ENCODE measurements at places on chromosomes 6 and 20.

DNA sequence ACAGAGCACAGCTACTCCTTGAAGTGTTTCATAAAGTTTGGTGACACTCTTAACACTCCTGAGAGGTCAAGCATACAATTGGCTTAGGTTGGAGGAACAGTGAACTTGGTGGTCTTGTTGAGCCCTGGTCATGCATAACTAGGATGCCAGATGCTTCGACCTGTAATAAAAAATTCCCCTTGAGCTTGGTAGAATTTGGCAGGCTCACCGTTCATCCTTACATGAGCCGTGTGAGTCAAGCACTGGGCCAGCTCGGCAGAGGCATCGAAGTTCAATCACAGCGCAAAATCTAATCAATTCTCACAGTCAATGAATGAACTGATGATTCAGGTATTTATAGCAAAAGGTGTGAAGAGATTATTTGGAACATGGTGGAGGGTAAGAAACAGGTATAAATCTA is 33.7 kb downstream of the CYP24A1 start:
- DNase-seq, result no peak

GRCh38 chr6:44477293-44477894 is 89.9 kb downstream of the CDC5L start:
- DNase-seq, result no peak

DNA sequence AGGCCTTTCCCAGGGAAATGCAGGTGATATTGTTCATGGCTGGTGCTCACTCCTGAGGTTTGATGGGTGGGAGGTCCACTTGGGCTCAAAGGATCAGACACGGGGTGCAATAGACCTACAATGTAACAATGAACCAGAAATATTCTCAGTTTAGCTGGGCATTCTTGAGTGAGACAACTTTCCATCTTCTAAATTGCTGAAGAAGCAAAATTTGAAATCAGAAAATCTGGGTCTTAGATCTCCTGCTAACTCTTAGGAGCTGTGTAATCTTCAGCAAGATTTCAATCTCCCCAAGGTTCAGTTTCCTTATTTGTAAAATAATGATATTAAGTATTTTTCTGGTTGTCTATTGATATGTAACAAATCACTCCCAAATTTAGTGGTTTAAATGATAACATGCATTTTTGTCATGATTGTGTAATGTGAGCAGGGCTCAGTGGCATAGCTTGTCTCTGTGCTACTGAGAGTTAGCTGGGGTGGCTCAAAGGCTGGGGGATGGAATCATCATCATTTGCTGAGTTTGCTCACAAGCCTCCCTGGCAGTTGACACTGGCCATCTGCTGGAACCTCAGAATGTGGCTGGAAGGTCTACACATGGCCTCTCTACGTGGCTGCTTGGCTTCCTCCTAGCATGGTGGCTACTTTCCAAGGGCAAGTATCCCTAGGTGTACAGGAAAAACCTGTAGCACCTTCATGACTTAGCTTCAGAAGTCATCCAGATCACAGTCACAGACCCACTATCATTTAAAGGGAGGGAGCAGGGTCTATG is 98.8 kb downstream of the GRM1 start:
- no peak for DNase-seq

GRCh38 chr6:41914869-41915530 is 5.9 kb downstream of the MED20 start:
- no peak for DNase-seq

DNA sequence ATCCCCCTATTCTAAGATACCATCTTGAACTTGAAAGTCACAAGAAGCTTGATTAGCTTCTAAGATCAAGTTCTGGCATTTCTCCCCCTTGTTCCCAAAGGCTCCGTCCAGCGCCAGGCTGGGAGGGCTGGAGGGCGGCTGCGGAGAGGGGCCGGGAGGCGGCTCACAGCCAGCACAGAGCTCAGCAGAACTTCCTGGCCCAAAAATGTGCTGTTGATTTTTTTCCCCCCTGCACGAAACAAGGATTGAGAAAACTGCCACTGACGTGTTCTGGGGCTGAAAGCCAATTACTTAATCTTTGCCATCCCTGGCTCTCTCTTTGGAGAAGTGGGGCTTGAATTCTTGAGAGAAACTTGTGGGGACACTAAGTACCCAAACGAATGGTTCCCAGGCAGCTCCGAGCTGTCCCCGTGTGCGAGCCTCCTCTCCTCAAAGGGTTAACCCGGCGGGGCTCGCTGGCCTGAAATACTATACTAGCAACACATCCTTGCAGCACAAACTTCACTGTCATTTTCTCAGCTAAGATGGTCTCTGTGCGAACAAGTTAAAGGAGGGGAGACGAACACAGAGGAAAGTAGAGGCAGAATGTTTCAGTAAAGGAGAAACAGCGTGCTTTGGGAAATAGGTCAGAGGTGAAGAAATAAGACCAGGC is 452 bp downstream of the TRAF3IP2 start:
- DNase-seq, result peak; percentile 43

- DNase-seq, result peak; percentile 26
Measured at GRCh38 chr6:118509009-118509617, 39.0 kb upstream of the PLN start.

DNA sequence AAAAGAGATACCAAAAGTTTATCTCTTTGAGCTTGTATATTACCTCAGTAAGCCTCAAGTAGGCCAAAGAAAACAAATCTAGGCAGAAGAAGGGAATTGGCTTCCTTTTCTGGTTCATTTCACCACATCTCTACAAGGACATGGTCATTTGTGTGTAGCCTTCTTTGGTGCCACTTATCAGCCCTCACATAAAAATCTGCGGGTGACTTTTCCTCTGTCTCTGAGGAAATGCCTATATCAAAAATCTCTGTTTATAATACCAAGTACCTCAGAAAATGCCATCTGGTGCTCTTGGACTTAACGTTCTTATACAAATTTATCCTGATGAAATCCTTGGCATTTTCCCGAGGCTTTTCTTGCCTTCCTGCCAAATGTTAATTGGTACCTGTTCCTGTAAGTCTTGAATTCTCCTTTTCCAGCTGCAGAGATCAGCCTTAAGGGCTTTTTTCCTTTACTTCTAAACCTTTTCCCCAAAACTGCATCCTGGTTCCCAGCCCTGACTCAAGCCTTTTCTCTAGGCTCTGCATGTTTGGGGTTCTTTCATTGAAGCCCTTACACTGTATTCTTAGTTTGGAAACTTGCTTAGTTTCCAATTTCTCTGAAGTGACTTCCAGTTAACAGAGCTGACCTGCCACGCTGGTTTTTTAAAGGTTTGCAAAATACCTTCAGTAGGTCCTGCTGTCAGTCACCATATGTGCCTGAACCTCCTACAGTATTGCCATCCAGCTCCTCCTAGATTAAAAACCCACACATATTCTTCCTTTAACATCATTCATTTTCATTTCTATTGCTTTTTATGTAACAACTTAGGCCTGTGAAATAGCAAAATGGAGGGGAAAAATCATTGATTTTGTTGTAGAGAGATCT is 191.2 kb upstream of the PREP start:
- no peak for DNase-seq

DNA sequence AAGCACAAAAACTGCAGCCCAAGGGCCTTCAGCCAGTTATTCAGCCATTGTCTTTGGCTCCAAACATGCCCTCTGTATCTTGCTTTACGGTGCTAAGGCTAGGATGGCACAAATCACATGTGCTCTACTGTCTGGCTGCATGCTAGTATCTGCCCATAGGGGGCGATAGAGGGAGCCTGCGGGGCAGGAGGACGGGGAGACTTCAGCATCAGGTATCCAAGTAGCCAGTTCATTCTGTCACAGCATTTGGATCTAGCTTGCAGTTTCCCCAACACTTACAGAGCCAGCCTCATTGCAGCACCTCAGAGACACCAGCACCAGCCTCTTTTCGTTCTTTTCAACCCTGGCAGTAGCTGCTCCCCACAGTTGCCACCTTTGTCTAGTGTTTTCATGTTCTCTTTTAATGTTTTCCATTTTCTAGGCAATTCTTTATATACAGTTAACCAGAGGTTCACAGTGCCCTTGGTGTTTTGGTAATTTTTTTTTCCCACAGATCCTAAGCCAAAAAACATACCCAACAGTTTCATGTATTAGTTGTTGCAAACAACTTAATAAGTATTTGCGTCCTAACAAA is 705.9 kb downstream of the PTPRT start:
- no peak for DNase-seq

- no peak for DNase-seq
Measured at GRCh38 chr20:15475483-15475882, 1097.8 kb downstream of the KIF16B start.

DNA sequence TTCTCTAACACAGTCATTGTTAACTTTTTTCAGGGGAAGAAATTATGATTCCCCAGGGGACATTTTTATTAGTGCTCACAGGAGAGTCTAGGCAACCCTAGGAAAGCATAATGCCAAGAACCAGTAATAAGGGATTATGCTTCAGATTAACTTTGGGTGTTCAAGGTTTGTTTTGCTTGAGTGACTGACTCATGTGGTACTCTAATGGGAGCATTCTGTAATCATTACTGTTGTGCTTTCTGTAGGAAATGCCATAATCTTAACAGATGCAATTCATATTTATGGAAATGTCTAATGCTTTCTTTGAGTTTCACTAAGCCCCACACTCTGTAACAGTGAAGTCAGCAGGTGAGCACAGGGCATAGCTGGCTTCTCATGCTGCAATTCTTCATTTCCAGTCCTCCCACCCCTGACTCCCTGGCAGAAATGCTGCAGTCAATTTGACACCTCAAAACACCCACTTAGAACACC is 263.4 kb upstream of the MAN1A1 start:
- DNase-seq, result no peak

GRCh38 chr6:166615059-166615770 is 11.8 kb downstream of the RPS6KA2 start:
- DNase-seq, result no peak

GRCh38 chr20:19784511-19785172 is 26.6 kb downstream of the RIN2 start:
- no peak for DNase-seq

- no peak for DNase-seq
Measured at GRCh38 chr6:3579652-3580175, 122.9 kb upstream of the SLC22A23 start.

DNA sequence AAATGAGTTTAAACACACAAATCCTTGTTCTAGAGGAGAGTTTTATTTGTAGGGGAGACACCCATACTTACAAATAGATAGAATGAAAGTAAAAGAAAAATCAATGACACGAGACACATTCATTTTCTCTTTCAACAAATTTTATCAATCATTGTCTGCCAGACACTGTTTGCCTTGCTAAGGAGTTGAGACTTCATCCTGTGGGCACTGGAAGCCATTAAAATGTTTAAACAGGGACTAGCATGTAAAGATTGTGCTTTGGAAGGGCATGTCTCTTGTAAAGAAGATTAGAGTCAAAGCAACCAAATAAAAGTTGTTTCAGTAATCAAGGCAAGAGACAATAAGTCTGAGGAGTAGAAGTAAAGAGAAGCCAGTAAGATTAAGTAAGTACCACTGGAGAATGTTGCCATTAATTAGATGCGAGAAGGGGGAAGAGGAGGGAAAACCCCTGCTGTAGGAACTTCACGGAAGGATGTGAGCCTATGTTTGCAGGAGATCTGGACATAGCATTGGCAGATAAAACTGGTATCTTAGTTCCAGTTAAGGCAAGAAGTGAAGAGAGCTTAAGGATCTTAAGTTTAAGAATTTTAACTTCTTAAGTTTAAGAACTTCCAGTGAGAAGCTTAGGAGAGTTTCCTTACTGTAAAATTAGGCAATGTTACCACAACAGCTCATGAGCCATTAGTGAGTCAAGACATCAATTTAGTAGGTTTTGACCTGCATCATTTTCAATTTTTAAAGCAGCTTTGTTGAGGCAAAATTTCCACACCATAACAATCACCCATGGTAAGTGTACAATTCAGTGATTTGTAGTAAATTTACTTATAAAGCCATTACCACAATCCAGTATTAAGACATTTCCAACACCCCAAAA is 117.0 kb upstream of the UST start:
- DNase-seq, result no peak

- no peak for DNase-seq
Measured at GRCh38 chr20:46631212-46631869, 19.9 kb downstream of the SLC13A3 start.

DNA sequence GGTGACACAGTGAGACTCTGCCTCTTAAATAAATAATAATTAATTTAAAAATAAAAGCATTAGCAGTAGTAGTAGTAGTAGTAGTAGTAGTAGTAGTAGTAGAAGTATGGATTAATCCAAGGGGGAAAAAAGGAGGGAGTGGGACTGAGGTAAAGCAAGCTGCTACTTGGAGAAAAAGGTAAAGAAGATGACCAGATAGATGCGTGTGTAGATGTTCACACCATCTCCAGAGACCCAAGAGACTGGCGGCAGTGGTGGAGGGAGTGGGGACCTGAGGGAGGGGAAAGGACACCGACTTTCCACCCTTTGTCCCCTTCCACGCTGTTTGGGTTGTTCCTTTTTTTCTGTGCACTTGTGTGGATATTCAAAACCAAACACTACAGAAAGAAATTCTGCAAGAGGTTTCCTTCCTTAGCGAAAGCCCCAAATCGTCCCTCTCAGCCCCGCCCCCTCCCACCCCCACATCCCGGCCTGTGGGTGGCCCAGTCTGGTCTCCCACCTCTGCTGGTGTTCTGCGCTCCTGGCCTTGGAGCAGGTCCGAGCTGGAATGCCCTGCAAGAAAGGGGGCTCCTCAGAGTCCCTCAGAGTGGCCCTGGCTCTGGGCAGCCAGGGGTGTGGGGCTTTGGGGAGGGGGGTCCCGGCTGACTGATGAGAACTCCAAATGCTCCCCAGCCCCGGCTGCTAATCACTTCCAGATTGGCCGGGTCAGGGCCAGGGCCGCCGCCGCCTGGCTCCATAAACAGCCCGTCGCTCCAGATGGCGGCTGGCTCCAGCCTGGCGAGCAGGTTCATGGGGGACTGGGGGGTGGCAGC is 60.2 kb downstream of the UBE2V1 start:
- no peak for DNase-seq

- no peak for DNase-seq
Measured at GRCh38 chr20:43827940-43828562, 86.6 kb upstream of the TOX2 start.

GRCh38 chr20:55514531-55514930 is 490.8 kb downstream of the CBLN4 start:
- no peak for DNase-seq

GRCh38 chr6:111673532-111673931 is 67.9 kb upstream of the TRAF3IP2 start:
- DNase-seq, result no peak

DNA sequence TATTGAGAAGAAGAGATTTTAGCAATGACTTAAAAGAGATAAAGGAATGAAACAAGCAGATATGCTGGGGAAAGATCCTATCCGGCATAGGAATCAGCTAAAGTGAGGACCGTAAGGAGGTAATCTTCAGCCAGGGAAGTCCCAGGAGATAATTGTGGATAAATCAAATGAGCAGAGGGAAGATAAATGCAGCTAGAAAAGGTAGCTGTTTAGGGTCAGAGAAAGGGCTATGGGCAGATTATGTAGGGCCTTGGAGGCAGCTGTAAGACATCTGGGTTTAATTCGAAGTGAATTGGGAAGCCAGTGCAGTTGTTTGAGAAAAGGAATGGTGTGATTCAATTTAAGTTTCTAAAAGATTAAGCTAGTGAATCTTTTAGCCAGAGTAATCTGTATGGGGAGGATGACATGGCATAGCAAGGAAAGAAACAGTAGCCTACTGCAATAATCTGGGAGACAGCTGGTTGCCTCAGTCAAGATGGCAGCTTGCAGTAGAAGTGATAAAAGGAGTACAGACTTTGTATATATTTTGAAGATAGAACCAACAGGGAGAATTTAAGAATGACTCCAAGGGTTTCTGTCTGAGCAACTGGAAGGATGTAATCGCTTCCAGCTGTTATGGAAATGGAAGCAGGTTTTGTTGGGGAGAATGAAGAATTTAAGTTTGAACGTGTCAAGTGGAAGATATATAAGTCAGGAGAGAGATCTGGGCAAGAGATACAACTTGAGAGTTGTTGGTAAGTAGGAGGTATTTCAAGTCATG is 552.3 kb upstream of the FLRT3 start:
- DNase-seq, result no peak

Data from CD4-positive, alpha-beta T cell treated with Interleukin-6 for 4 hours (primary cell).